NCI-H146 (cell line): ENCODE measurements at places on chromosomes 16 and 17.
A peak's percentile ranks its signal among the peaks of the same experiment; 100 is the strongest.

GRCh38 chr17:5893741-5894140 lies 176.4 kb upstream of the WSCD1 start:
- DNase-seq: no peak

DNA sequence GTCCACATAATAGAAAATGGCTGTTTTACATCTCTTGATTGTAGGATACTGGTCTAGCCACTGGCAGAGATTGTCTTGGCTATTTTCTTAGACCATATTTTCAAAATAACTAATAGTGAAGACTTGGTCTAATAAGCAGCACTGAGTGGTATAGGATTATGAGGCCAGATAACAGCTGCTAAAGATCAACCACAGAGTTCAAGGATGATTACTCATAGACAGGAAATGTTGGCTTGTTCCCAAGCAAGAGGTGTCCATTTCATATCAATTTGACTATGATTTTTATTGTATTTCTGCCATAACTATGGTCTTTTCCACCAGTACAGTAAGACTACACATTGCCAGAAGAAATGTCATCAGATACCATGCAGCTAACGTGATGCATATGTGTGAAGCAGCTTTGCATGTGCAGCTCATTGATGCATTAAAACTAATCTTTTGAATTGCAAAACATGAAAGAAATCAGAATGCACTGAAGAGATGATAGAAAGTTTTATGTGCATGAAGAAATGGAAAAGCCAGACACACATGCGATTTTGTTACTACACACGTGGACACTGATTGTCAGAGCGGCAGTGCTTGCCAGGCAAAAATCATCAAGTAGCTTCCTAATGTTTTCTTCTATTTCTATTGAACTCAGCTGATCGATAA lies 693.3 kb downstream of the CDH11 start:
- no peak for DNase-seq

- peak; percentile 37 for DNase-seq
Observed at GRCh38 chr16:49356728-49357488, 16.7 kb upstream of the C16orf78 start.

GRCh38 chr16:52785653-52786052 lies 238.7 kb upstream of the TOX3 start:
- no peak for DNase-seq

DNA sequence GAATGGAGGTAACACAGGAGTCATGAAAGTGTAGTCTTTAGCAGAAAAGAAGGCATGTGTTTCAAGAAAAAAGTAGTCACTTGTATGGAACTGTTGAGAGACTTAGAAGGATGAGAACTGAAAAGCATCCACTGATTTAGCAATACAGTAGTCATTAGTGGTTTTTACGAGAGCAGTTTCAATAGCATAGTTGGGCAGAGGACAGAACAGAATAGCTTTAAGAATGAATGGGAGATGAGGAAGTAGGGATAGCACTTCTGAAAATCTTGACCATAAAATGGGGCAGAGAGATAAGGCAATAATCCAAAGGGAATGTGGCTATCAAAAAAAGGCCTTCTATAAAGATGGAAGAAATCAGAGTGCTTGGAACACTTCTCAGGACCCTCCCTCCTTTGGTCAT lies 64.8 kb upstream of the C17orf78 start:
- DNase-seq: no peak
